ENCODE measurements at places on chromosomes 16 and 17.
A peak's percentile ranks its signal among the peaks of the same experiment; 100 is the strongest.

DNA sequence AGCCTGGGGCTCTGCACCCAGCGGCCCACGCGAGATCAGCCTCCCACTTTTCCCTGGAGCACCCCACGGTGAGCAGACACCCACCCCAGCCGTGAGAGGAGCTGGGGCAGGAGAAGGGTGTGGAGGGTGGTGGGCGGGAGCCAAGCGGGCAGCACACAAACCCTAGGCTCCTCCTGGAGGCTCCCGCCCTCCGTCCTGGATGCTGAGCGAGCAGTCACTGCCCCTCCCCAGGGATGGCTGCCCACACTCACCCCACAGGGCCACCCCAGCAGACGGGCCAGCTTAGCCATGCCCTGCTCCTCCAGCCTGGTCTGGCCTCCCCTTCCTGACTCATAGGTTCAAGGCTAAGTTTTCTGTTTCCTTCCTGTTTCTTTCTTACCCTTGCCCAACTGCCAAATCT lies 15.7 kb upstream of the ABCC3 start:
- no peak for DNase-seq

DNA sequence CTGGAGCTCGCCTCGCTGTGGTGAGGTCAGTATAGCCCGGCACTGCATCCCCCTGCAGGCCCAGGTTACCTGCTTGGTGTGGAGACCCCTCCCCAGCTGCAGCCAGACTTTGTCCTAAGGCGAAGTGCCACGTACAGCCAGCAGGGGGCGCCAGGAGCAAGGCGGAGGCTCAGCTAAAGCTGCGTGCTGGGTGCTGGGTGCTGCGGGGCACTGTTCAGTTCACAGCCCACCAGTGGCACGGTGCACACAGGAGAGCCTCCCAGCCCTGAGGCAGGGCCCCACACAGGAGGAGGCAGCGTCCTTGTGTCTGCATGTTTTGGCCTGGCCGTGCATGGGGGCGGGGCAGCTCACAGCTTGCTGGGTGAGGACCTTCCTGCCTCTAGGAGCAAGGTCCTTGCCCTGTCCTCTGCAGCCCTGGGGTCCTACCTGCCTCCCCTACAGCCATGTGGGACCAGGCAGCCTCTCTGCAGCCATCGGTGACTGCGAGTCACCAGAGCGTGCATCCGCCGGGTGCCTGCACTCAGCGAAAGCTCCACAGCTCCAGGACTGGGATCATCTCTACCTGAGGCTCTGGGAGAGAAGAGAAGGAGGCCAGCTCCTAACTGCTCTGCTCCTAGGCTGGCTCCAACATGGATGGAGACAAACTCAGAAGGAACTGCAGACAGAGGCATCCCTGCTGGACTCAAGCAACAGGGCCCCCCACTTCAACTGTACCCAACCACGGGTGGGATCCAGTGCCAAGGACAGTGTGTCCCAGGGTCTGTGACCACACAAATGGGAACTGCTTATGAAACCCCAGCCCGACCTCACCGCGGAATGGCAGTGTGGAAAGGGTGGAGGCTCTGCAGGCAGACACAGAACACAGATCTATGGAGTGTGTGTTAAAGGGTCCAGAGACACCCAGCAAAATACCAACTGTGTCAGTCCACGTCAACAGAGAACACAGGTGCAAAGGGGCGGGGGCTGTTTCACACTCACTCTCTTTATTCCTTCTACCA lies 19.0 kb downstream of the SLC7A5 start:
- peak; percentile 53 for DNase-seq

GRCh38 chr16:75244844-75245758 lies 6.3 kb downstream of the BCAR1 start:
- no peak for DNase-seq

GRCh38 chr17:40111221-40112128 lies 10.3 kb upstream of the MSL1 start:
- DNase-seq: peak; percentile 64

GRCh38 chr16:47142821-47143676 lies 696 bp downstream of the NETO2 start:
- DNase-seq: peak; percentile 65

DNA sequence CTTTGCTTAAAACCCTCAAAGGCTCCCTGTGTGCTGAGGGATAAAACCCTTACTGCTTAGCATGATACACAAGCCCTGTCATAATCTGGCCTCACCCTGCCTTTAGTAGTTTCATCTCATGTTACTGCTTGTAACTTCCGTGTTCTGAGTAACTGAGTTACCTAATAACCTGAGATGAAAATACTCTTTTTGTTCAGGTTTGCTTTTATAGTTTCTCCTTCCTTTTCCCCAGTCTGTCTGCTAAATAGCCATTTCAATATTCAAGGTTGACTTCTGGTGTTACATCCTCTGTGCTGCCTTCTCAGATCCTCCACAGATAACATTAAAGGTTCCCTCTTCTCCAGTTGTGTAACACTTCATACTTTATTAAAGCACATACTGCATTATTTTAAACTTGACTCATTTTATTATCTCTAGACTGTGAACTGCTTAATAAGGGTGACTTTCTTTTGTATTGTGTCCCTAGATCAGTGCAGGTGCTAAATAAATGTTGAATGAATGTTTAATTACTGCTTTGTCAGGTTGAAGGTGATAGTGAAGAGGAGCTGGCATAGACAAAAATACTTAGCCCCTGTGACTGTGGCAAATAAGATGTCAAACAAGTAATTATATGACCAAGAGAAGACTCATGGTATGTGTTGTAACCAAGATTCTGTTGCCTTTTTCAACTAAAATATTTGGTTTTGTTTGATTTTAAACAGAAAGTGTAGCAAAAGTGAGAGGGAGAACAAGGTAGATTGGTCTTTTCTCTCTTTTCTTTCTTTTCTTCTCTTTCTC lies 47.8 kb downstream of the NFAT5 start:
- DNase-seq: no peak

- no peak for DNase-seq
These were observed 16.8 kb downstream of the HIC1 start for GRCh38 chr17:2071455-2072281.

- DNase-seq: peak; percentile 64
These were observed 11.8 kb downstream of the GNPTG start for GRCh38 chr16:1363501-1364041.

DNA sequence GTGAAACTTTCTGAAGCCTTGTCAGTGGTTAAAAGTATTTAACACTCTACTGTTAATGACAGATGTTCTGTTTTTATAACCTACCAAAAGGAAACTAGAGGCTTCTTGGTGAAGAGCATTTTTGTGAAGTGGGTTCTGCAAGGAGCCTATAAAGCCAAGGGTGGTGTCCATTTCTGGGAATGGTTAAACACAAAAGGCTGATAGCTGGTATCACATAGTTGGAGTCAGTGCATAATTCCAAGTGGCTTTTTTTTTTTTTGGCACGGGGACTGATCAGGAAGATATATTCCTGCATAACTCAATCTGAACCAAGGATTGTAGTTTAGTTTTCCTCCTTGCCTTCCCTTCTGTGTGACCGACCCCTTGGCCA lies 27.6 kb upstream of the KPNB1 start:
- no peak for DNase-seq

DNA sequence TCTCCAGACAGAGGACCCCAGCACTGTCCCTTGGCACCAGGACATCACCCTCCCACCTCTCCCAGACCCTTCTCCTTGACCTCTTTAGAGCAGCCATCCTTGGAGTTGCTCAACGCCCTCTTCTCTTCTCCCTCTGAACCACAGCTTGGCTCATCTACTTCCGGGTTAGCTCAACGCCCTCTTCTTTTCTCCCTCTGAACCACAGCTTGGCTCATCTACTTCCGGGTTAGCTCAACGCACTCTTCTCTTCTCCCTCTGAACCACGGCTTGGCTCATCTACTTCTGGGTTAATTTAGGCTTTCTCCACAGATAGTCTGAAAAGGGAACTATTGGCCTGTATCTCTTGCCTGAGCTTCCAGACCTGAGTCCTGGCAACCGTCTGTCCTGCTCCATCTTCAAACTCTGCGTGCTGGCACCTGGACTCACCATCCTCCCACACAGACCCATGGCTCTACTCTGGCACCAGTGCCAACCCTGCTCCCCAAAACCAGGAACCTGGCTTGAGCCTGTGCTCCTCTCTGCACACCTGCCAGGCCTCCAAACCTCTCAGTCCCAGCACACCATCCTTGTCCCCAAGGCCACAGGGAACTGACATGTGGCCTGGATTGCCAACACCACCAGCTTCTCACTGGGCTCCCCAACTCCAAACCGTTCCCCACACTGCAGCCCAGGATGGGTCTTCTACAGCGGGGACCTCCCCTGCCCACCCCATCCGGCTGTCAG lies 25.3 kb upstream of the FAAP100 start:
- DNase-seq: no peak

GRCh38 chr17:76966486-76967181 lies 98.4 kb downstream of the MGAT5B start:
- DNase-seq: no peak

DNA sequence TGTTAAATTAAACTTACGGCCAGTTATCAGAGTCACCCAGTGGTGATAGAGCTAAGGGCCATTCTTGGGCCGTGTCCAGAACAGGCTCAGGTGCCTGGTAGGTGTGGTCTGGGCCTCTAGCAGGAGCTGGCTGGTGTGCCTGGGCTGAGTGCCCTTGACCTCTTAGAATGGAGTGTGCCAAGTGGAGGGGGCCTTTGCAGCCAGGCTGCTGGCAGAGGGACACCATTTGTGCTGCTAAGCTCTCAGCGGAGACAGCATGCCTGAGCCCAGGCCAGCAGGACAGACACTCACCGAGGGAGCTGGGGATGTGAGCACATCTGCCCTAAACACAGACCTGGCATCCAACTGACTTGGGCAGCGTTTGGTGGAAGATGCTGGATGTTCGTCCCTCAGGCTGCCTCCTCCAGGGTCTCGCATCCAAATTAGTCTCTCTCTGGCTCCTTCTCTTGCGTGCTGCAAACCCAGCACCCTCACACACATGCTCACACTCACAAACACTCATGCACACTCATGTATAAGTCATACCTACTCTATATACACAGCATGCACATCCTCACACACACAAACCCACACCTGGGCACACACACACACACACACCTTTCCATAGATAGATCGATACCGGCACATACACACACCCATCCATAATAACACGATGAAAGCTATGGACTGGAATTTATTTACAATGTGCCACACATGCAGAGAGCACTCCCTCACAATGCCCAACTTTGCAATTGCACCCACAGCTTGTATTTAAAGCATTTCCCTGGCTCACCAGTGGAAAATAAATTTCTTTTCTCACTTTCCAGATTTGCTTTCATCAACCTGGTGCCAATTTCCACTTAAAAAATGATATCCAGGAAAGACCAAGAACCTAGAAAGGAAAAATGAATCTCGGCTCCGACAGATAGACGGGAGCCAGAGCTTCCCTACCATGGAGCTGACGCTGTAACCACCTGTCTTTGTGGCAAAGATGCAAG lies 33.6 kb upstream of the CDH5 start:
- DNase-seq: no peak

GRCh38 chr16:72930396-72930795 lies 117.5 kb downstream of the ZFHX3 start:
- no peak for DNase-seq

DNA sequence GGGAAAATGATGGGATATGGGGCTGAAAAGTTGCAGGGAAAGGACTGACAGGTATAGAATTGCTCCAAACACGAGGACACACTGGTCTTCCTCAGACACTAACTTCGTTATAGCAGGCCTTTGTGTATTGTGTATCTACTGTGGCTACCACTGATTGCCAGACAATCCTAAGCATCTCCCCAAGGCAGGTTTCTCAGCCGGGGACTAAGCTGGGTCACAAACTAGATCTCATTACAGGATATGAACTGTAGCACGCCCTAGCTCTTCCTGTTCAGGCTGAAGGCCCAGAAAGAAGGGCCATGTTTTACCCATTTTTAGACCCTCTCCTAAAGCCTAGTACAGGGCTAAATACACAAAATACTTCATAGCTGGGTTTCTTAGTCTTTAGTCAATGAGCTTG lies 5.1 kb upstream of the RANGRF start:
- DNase-seq: no peak

Data from stimulated activated CD4-positive, alpha-beta T cell treated with anti-CD3 and anti-CD28 coated beads, Interleukin-12 subunit alpha, Interleukin-12 subunit beta, amount 100 ng/mL, for 48 hours (primary cell).